ENCODE measurements at places on chromosomes 13 and 19.

- DNase-seq = no peak
These were observed 542.8 kb upstream of the PCDH9 start for GRCh38 chr13:67772807-67773453.

GRCh38 chr13:19861762-19862161, 1.7 kb downstream of the ZMYM5 start:
- no peak for DNase-seq

GRCh38 chr19:29700498-29700897, 14.6 kb downstream of the C19orf12 start:
- no peak for DNase-seq

GRCh38 chr13:111872475-111873150, 194.3 kb upstream of the SOX1 start:
- DNase-seq = no peak

DNA sequence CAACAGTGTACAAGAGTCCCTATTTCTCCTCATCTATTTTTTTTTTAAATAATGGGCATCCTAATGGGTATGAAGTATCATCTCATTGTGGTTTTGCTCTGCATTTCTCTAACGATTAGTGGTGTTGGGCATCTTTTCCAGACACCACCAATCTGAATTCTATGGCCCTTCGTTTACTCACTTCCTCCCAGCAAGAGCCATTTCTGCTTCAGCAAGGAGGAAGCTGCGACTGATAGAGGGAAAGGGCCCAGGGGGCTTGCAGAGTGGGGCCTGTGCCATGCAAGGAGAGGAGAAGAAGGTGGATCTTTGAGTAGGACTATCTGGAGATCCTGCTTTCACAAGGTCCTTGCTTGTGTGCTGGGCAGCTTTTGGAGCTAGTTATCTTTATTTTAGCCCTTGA, 58.0 kb downstream of the USPL1 start:
- no peak for DNase-seq

GRCh38 chr13:101283782-101284181, 132.5 kb downstream of the NALCN start:
- no peak for DNase-seq

GRCh38 chr19:40627486-40628279, 26.5 kb downstream of the LTBP4 start:
- DNase-seq = no peak

DNA sequence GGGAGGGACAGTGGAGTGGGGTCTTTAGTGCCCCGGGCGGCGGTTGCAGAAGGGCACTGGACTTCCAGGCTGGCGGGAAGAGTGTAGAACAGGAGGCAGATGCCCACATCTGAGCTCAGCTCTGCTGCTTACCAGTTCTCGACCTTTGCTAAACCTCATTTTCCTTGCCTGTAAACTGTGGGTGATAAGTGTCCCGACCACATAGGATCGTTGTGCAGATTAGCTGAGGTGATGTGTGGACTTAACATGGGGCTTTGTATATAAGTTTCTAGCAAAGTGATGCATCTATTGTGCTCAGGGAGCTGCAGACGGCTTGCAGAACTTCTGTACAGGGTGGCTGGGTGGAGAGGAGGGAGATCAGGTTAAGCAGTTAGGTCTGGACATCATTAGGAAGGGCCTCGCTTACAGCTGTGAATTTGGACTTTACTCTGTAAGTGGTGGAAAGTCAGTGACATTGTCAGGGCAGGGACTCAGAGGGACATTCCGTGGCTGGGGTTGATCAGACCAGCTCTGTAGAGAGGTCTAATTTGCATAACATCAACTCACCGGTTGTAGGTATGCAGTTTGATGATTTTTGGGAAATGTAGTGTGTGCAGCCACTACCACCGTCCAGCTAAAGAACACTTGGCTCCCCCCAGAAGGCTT, 70.0 kb downstream of the SPATA13 start:
- DNase-seq = no peak

DNA sequence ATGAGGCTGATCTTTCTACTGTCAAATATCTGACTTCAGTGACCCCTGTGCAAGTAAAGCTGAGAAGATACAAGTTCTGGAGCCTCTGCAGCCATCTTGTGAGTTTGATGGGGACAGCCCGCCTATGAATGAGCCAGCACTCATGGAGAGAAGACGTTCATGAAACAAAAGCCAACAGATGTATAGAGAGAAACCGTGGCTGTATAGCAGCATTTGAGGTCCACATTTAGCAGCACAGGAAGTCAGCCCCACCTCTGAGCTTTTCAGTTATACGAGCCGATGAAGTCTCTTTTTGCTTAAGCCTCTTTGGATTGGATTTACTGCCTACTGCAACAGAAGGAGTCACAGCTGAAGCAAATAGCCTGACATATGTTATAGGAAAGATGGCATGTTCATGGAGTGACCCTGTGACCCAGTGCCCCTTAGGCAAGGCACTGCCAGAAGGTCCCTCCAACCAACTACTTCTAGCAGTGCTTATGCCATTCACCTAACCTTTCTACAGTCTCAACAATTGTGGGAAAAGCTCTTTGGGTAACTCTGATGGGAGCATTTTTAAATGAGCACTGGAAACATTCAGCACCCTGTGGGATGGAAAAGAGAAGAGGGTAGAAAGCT, 3.5 kb upstream of the DLEU7 start:
- no peak for DNase-seq

DNA sequence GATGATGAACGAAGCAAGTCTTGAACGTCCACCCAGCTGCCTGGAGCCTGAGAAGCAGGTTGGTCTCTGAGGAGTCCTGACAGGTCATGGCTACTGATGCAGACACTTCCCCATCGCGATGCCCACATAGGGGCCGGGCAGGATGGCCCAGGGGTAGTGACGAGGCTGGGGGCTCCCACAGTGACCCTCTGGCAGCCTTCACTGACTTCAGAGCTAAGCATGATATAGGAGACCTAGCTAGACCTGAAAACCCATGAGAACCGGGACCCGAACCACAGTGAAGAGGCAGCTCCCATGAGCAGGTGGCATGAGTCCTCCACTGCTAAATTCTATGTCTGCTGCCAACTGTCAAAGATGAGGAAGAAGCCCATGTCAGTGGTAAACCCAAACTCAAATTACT, 91.7 kb downstream of the RNASEH2B start:
- no peak for DNase-seq
